Spleen (tissue), 13 donors: ENCODE measurements at places on chromosomes 5 and 9. TPM values are rescaled to one million over a fixed set of nuclear protein-coding genes. Genes with fewer than 3 reads are reported as not detected.

The SH3GL2 gene
- not detected for total RNA-seq

The TNFSF8 gene
- 7.1 TPM for total RNA-seq

The NDST1 gene
- 360 TPM for total RNA-seq

The CDKN2B gene
- 7.4 TPM for total RNA-seq

The ALDH1A1 gene
- 129 TPM for total RNA-seq

The CLK4 gene
- 35.1 TPM for total RNA-seq

The CSNK1G3 gene
- 62.2 TPM for total RNA-seq

The FOXD4L6 gene
- not detected for total RNA-seq

The SNX18 gene
- 59.2 TPM for total RNA-seq

The UNC13B gene
- 14.2 TPM for total RNA-seq

The PKN3 gene
- total RNA-seq, result 12.6 TPM

The DMGDH gene
- total RNA-seq, result not detected

The CDH10 gene
- not detected for total RNA-seq

The IER5L gene
- 4.4 TPM for total RNA-seq

The WHRN gene
- total RNA-seq, result 29.4 TPM

The SLC34A3 gene
- not detected for total RNA-seq

The MACROH2A1 gene
- 287 TPM for total RNA-seq

The HACD4 gene
- total RNA-seq, result 8.2 TPM

The GAS1 gene
- total RNA-seq, result 2.0 TPM

The ZNG1A gene
- 33.8 TPM for total RNA-seq

The ACSL6 gene
- 6.2 TPM for total RNA-seq

The PFN3 gene
- not detected for total RNA-seq
